ENCODE measurements at places on chromosomes 16 and 17.

DNA sequence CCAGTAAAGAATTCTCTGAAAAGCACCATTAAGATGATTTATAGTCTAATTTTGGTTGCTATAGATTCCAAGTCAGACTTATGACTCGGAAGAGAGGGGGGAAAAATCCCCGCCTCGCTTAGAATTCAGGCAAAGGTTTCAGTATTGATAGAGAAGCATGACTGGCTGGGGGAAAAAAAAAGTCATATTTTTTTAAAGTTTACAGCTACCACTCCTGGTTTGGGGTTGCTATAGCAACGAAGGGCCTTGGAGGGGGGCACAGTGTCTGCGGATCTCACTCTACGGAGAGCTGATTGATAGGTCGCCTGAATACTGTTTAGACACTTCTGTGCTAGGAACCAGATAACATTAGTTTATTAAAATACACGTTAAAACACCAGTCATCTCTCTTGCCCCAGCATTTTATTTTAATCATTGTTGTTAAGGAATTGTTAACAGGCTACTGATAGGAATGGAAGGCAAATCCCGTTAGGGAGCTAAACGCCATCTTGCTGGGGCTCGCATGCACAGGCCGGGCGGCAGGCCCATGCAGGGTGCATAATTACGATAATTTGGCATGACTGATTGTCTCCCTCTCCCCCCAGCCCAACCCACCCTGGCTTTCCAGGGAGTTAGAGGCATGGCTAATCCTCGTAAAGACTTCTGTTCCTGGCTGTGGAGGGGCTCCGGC lies 380.0 kb upstream of the XYLT1 start:
- DNase-seq, result no peak

DNA sequence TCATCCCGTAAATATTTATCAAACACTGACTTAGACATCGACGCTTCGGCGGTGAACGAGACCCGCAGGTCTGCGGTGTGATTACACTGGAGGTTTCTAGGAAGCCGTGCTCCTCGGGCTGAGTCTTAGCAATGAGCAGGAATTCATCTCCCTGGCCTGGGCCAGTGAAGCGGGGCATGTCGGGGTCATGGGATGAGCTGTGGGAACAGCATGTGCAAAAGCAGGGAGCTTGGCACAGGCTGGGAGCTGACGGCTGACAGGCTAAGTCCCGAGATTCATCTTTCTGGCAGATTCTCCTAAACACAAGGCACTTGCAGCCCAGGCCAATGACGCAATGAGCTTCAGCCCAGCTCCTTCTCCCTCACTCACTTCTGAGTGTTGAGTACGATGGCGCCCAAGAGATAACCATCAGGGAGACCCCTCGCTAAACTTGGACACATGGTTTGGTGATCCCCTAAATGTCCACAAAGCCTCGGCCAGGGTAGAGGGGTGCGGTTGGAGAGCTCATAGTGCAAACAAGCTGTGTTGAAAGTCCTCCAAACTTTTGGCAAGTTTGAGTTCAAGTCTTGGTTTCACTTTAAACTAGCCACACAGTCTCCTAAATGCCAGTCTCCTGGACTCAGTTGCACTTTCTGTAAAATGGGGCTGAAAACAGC lies 12.8 kb downstream of the CRISPLD2 start:
- peak; percentile 96 for DNase-seq

DNA sequence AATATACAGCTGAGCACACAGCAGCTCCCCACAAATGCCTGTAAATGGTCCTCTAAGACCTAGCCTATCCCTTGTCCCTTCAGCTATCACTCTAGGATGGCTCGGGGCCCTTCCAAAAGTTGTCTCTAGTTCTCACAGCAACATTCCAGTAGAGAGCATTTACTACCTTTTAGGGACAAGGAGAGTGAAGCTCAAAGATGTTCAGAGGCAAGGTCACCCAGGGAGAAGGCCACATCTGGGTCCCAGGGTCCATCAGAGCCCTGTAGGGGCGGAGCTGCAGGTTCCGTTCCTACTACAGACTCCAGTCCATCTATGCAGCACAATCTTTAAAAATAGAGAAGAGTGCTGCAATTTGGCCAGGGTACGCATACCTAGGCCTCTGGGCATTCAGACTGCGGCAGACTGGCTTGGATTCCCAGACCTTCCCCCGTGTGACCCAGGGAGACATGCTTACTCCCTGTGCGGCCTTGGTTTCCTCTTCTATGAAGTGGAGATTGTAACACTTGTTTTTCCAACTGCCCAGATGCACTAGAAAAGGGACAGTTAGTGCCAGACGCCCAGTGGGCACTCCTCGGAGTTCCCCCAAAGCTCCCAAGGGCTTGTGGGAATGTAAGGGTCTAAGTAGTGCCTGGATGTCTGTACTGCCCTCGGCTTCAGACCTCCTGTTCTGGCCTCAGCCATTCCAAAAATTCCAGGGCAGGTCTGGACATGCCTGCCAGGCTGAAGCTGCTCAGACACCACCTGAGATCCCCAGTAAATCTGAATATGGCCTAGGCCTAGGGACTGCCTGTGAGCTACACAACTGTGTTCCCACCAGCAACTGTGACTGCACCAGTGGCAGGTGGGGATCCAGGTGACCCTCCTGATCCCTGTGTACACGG lies 2.5 kb downstream of the SLC12A4 start:
- DNase-seq, result no peak

DNA sequence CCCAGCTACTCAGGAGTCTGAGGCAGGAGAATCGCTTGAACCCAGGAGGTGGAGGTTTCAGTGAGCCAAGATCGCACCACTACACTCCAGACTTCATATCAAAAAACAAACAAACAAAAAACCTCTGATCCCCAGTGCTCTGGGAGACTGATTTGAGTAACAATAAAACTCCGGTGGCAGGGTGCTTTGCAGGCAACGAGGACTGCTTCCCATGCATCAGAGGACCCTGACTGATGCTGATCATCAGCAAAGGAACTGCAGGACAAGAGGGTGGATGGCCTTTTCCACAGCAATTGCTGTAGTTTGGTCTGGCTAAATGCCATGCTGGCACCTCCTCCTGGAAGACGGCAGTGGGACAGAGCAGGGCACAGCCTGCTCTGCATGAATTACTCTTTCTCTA lies 6.4 kb upstream of the SLC39A11 start:
- DNase-seq, result no peak

- DNase-seq, result no peak
Measured at GRCh38 chr16:21524068-21524751, 75.2 kb upstream of the METTL9 start.

DNA sequence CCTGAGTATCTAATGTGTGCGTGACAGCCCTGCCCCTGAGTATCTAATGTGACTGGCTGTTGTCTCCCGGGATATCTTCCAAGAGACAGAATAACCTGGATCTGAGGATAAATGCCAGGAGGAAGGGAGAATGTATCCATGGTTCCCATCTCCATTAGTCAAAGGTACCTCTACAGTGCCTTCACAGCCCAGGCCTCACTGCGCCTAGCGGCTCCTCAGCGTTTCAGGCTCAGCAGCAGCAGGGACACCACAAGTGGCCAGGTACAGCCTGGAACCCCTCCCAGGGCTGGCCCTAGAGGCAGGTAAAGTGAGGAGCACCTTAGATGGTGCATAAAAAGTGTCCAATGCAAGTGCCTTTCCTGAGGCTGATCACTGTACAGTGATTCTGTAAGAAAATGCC lies 32.0 kb downstream of the SOCS3 start:
- no peak for DNase-seq

- DNase-seq, result no peak
Measured at GRCh38 chr17:27339836-27340550, 46.1 kb downstream of the WSB1 start.

- DNase-seq, result no peak
Measured at GRCh38 chr17:55585629-55586028, 74.4 kb upstream of the SMIM36 start.

- no peak for DNase-seq
Measured at GRCh38 chr16:50573947-50574744, 25.9 kb downstream of the NKD1 start.

DNA sequence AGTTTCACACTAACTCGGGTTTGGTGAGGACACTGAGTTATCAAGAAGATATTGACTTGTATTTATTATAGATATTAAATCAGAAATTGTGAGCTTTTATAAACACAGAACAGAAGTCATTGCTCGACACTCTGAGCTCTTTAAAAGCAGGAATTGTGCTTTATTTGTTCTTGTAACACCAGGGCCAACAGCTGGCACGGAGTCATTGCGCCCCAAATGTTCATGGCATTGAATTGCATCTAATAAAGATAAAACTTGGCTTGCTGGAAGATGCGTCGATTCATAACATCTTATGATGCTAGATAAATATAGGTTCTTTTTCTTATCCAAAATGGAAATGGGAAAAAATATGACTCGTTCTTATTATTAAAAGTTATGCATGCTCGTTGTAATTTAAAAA lies 11.8 kb upstream of the MLYCD start:
- DNase-seq, result no peak

DNA sequence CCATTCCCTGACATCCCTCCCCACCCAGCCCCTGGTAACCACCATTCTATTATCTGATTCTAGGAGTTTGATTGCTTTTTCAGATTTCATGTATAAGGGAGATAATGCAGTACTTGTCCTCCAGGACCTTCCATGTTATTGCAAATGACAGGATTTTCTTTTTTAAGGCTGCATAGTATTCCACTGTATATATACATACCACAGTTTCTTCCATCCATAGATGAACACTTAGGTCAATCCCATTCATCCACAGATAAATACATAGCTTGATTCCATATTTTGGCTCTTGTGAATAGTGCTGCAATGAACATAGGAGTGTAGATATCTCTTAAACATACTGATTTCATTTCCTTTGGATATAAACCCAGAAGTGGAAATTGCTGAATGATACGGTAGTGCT lies 183.3 kb downstream of the CEP112 start:
- DNase-seq, result no peak

DNA sequence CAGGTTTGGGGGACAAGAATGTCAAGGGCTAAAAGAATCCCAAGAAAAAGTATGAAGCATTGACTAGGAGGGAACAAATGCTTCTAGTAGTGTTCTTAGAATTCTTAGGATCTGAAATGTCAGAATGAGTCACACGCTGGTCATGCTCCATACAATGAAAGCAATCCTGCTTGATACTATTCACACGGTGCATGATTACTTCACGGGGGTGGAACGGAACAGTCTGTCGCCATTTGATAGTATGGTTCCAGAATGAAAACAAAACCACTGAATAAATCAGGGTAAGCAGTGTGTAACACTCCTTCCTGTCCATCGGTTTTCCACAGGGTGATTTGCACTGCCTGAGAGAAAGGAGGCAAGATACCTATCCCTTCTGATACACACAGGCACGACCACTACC lies 22.9 kb upstream of the YWHAE start:
- DNase-seq, result peak; percentile 94

DNA sequence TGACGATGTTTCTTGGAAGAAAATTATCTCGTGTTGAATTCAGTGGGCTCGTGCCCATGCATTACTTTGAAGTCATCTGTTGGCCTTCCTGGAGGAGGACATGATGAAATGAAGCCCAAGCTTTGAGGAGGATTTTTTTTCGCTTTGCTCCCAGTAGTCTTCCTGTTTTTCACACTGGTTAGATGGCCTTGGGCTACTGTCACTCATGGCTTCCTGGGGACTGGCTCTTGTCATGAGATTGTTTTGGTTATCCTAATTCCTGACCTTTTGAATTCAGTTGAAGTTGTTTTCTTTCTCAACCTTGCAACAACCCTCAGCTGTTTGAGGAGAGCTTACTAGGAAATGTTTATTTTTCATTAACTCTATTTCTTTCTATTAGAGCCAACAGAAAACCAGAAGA lies 430.7 kb downstream of the HS3ST3B1 start:
- DNase-seq, result no peak

GRCh38 chr16:69889295-69889964 lies 61.7 kb upstream of the CLEC18A start:
- no peak for DNase-seq

- DNase-seq, result peak; percentile 21
Measured at GRCh38 chr16:85395913-85396878, 216.9 kb upstream of the GSE1 start.

DNA sequence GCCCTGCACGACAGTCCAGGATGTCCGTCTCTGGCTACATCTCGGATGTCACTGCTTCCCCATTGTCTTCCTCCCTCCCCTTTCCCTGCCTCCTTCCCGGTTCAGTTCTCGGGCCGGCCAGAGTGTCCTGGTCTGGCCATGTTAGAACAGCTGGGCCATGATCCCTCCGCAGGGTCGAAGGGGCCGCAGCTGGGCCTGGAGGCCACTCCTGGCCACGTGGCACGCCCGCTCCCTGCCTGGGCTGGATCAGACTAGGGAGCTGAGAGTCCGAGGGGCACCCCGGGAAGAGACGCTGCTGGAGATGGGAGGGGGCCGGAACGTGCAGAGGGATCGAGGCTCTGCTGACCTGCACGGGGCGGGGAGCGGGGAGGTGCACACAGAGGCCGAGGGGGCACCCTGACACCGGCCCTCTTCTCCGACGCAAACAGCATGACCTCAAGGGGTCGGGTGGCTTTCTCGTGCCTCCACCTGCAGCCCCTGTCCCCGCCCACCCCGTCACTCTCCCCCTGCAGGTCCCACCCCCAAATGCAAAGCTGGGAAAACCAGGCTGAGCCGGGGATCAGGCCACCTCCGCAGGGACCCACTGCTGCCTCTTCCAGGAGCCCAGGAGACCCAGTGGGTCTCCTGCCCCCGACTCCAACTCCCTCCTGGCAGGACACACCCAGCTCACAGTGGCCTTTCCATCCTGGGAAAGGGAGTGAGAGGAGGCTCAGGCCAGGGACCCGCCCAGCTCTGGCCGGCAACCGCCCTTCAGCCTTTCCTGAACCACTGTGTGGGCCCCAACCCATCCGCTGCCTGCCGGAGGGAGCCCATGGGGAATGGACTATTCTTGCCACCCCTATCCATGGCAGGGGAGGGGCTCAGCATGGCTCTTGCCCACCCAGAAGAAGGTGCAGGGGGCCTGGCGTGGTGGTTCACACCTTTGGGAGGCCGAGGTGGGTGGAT lies 38.5 kb downstream of the CTU2 start:
- DNase-seq, result no peak

DNA sequence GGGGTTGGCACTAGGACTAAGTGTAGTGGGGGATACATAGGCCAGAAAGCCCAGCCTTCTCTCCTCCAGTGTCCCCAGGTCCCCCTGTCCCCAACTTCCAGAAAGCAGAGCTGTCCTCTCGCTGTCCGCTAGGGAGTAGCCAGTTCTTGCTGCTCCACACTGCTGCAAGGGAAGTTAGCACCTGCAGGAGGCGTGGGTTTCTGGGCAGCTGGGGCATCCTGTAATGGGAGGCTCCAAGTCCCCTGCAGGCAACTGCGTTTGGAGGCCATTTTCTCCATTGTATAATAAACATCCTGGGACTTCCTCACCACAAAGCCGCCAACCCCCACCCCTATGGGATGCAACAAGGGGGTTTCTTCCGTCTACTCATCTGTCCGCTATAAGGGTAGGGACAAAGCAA lies 1.7 kb downstream of the RPRML start:
- peak; percentile 30 for DNase-seq

GRCh38 chr16:65745-66144 lies 6.7 kb downstream of the RHBDF1 start:
- peak; percentile 64 for DNase-seq

GRCh38 chr17:39194985-39195524 lies 2.4 kb downstream of the CACNB1 start:
- DNase-seq, result no peak

- no peak for DNase-seq
Measured at GRCh38 chr17:67970783-67971182, 25.5 kb downstream of the C17orf58 start.

Measured in fibroblast of upper back skin (primary cell).